ENCODE measurements at places on chromosomes 13 and 19.

DNA sequence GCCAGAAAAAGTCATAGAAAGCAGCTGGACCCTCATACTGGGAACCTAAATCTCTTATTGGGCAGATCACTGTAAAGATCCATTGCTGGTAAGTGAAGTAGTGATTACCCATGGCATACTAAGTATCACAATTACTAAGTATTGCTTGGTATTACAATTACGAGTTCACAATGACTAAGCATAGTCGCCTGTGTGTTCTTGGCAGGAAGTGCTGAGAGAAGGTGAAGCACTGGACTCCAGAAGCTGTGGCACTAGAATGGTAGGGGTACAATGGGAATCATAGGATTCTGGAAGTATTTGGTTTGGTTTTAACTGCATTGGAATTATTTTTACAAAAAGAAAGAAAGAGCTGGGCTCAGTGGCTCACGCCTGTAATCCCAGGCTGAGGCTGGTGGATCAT lies 20.3 kb downstream of the LGALS16 start:
- DNase-seq = no peak

GRCh38 chr19:4635754-4636116 lies 3.6 kb upstream of the TNFAIP8L1 start:
- no peak for DNase-seq

GRCh38 chr13:94128430-94128829 lies 351.1 kb downstream of the DCT start:
- no peak for DNase-seq

DNA sequence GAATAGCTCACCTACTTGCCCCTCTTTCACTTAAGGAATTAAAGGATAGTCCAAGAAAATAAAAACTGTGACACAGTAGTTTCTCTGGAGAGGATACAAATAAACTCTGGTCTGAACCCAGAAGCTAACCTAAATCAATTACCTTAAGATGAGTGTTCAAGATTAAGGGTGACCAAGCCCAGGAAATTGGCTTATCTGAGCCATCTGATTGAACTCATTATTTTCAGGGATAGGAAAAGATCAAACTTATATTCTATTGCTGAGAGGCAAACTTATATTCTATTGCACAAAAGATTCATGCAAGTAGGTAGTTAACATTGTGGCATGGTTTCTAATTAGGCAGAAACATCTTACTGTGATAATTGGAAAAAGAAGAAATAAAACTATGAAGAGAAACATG lies 175.1 kb downstream of the DCLK1 start:
- DNase-seq = no peak

DNA sequence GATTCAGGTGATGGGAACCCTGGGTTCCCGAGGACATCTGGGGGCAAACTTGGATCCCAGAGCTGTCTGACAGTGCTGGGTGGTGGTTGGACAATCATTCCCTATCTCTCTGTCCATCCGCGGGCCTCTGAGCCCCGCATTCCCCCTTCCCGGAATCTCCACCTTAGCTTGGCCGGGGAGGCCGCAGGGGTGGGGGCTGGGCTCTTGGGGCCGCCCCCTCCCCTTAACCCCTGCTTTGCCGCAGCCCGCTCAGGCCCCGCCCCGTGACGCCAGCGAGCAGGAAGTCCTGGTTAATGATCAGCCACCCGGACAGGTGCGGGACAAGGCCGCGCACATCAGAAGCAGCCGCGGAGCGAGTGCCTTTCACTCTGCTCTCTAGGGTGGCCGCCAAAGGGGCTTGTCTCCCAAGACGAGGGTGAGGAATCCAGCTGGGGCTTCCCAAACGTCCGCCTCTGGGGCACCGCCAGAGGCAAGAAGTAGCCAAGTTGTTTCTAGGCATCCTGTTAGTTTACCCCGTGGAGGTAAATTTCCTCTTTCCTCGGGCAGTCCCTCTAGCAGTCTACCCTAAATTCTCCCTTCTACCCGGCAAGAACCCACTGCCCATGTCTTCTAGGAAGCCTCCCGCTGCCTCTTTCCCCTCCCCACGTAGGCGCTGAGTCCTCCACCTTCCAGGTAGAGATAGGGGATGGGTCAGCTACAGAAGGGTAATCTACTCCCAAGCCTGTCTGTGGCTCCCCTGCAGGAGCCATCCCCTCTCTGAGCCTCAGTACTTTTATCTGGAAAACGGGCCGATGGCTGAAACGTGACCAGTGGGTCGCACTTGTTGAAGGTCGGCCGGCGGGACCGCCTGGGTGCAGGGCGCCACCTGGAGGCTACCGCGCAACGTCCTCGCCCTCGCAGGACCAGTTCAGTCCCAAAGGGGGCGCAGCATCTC lies 3.0 kb downstream of the IRF2BP1 start:
- DNase-seq = peak; percentile 76

GRCh38 chr13:108964606-108965005 lies 335.2 kb downstream of the MYO16 start:
- no peak for DNase-seq

Data from stimulated activated CD4-positive, alpha-beta T cell treated with anti-CD3 and anti-CD28 coated beads, Interleukin-15, amount 100 ng/mL, for 1 hour (primary cell).